CD8-positive, alpha-beta T cell (primary cell): ENCODE measurements at places on chromosomes 3 and 15.

- DNase-seq = no peak
Observed at GRCh38 chr3:6860954-6861624, at the start of gene GRM7. GRM7 (plus strand) TSS chr3:6861115.

DNA sequence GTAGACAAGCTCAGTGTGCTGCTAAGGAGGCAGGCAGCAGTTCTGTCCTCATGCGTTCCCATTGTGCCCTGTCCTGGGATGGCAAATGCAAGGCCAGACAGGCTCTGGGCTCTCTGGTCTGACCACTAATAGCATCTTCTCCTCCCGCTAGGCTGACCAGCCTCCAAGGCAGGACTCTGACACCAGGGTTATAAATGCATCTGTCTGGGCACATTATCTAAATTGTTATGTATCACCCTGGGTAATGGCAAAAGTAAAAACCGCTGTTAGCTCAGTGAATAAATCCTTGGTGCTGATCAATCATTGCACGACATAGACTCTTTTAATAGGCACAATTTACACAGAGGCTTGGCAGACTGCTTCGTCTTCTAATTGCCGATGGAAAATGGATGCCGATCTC, 85.6 kb downstream of the CLSTN2 start:
- DNase-seq = no peak

GRCh38 chr3:184778426-184779332, 33.3 kb upstream of the VPS8 start:
- no peak for DNase-seq

DNA sequence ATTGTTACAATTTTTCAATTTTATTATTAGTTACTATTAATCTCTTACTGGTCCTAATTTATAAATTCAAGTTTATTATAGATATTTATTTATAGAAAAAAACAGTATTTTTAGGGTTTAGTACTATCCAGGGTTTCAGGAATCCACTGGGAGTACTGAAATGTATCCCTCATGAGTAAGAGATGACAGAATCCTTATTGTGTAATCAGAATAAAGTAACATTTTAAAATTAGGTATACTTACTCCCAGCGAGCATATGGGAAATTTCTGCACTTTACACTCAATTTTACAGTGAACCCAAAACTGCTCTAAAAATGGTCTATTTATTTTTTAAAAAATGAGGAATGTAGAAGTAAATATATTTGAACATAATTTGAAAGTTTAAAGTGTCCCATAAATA, 202.7 kb downstream of the CGGBP1 start:
- no peak for DNase-seq

DNA sequence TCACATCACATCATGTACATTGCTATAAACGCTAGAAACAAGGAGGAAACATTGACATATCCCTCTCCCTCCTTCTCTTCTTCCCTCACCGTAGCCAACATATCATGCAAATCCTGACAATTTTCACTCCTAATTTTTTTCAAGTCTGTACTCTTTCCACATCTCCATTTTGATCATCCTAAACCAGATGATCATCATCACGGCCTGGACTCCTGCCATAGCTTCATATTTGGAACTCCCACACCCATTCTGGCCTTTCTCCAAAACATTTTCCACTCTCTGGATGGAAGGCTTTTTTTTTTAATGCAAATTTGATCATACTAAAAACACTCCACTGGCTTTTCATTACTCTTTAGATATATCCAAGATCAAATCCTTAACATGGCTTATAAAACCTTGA, 248.0 kb upstream of the CNTN3 start:
- no peak for DNase-seq

DNA sequence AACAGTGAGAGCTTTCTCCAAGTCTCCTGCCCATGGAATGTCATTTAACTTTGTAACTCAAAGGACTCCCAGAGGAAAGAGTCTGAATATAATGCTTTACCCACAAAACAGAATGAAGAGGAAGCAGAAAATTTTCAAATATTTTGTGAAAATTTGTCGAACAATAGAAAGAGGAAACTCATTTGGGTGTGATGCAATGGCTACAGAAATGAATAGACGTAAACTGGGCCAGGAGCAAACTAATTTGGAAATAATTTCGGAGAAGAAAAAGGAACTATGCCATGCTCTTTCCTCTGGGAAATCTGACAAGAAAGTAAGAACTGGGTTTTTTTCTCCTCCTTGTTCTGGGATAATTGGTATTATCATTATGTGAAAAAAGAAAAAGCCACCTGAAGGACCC, 11.2 kb upstream of the SUMF1 start:
- no peak for DNase-seq

GRCh38 chr15:77964193-77964592, 113.3 kb downstream of the TBC1D2B start:
- DNase-seq = no peak

- no peak for DNase-seq
Observed at GRCh38 chr3:187401856-187402255, 33.7 kb downstream of the RTP4 start.

GRCh38 chr3:161148832-161149475, 43.8 kb upstream of the B3GALNT1 start:
- DNase-seq = no peak

DNA sequence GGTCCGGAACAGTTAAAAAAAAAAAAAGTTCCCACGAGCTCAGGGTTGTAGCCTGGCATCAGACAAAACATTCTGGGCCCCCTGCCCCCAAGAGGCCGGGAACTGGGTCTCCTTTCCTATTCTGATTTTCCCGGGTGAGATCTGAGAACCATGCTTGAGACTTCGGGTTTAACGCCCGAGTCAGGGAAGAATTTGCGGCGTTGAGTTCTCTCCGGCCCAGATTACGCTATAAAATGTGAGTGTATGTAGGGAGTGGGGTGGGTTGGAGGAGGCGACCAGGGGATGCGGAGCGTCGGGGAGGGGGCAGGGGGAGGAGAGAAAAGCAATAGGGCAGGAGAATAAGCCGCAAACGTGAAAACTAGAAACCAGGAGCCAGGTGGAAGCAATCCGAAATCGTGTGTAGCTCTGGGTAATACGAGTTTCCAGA, 2.7 kb downstream of the ZIC1 start:
- DNase-seq = no peak

- DNase-seq = no peak
Observed at GRCh38 chr15:99686290-99686689, 46.9 kb downstream of the LYSMD4 start.

GRCh38 chr15:67917037-67917436, 77.2 kb upstream of the RNU6-1 start:
- no peak for DNase-seq

DNA sequence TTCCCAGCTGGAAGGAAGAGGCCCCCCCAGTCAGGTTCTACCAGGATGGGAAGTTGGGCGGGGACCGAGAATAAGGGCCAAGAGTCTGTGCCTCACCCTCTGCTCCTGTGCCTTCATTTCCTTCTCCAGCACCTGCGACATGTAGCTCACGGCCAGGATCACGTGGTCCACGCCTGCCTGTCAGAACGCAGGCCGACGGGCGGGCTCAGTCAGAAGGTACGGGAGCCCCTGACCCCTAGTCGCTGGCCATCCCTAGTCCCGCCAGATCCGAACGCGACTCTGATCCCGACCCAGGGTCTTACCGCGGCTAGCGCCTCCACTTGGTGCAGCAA, 489 bp downstream of the GMPPB start:
- DNase-seq = peak; percentile 66

DNA sequence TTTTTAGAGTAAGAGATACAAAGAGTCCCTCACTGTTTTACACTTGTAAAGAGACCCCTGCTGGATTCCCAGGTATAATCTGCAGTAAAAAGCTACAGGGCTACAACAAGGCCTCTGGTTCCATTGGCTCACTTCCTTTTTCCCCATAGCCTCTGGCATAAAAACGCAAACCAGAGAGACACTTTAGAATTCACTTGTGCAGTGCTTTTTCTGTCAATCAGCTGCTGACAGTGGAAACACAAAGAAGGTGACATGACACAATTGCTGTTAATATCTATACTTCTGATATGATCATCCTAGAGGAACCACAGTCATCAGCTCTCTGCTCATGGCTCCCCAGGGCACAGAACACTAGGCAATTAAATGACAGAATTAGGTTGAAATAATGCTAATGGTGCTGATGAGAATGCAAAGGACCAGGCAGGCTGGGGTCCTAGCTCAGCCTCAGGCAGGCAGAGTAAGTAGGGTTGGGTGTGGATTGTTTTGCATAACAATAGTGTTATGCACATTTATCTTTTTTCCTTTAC, 667.9 kb upstream of the CFAP20DC start:
- DNase-seq = no peak

GRCh38 chr3:78690766-78691165, 1077.0 kb downstream of the ROBO1 start:
- no peak for DNase-seq

DNA sequence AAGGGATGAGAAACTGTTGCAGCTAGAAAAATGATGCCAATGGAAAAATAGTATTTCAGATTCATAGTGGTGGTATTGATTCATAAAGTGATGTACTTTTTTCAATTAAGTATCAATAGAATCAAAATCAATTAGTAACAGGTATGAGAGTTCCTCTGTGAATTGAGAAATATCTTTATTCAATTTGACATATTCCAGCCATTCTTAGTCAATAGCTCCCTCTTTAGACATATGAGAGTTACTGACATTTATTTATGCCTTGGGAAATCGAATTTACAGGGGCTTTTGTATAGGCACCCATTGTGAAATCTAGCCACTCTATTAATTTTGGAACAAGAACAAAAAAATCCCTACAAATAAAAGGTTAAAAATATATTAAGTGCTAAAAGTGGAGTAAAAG, 386.9 kb upstream of the CNTN3 start:
- no peak for DNase-seq

DNA sequence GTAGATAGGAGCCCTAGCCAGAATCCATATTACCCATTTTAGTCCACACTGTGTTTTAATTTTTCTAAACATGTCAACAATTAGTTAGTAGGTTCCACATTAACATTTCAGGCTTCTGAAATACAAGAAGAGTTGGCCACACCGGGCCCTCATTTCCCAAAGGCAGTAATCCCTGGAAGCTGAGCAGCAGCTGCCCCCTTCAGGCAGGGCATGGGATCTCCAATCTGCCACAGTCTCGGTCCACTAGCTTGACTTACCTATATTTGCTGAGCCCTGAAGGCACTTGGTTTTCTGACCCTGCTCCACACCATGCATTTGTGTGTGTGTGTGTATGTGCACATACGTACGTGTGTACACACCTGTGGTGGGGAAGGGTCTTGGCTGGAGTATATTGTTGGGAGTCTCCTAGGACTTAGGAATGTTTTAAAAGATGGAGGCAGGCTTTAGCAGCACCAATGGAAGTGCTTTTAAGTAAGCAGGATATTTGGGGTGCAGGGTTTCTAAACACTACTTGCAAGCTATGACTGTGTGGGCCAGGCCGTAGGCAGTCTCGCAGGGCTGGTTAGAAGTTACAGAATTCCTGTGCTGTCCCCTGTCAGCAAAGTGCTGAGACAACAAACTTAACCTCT, 71.2 kb upstream of the SOX14 start:
- DNase-seq = no peak

- no peak for DNase-seq
Observed at GRCh38 chr15:41940441-41940857, 31.9 kb downstream of the EHD4 start.

- DNase-seq = no peak
Observed at GRCh38 chr3:4990069-4990468, 10.8 kb downstream of the BHLHE40 start.

- peak; percentile 56 for DNase-seq
Observed at GRCh38 chr15:89647191-89647851, 7.9 kb downstream of the KIF7 start.

DNA sequence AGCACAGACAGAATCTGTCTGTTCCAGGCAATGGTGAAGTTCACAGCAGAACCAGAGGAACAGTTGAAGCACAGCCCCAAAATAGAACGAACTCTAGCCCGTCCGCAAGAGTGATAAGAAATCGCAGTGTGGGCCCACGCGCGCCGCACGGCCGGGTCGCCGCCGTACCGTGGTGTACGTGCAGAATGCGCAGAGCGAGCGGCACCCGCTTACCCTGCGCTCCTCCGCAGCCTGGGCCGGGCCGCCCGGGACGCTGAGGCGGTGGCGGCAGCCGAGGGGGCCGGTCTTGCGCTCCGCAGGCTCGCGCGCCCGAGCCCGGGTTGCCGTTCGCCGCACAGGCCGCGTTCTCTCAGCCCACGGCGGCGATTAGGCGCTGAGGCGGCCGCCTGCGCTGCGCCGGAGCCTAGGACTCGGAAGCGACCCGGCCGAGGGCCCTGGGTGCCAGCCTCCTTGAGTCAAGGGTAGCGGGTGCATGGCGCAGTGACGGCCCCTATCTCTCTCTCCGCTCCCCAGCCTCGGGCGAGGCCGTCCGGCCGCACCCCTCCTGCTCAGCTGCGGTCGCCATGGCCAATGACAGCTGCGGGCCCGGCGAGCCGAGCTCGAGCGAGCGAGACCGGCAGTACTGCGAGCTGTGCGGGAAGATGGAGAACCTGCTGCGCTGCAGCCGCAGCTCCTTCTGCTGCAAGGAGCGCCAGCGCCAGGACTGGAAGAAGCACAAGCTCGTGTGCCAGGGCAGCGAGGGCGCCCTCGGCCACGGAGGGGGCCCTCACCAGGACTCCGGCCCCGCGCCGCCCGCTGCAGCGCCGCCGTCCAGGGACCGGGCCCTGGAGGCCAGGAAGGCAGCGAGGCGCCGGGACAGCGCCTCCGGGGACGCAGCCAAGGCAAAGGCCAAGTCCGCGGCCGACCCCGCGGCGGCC, 20.5 kb downstream of the WDR73 start:
- peak; percentile 58 for DNase-seq

- no peak for DNase-seq
Observed at GRCh38 chr3:160180581-160181216, 44.5 kb upstream of the C3orf80 start.

- DNase-seq = peak; percentile 38
Observed at GRCh38 chr3:193605876-193606275, 12.9 kb downstream of the OPA1 start.

GRCh38 chr3:173893835-173894234, 496.3 kb downstream of the NLGN1 start:
- no peak for DNase-seq

DNA sequence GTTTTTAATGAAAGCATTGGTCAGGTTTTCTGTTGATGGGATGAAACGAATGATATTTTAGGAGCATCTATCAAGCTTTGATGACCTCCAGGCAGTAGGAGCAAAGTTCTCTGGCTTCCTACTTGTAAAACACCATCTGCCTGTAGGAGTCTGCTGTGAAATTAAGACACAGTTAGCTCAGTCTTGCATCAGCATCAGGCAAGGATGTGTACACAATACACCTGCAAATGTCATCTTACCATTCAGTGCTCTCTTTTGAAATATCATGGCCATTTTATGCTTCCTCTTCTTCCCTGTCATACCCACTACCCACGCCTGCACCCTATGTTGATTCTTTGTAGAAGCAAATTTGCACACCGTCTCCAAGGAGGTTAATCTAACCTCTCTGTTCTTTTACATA, 38.2 kb downstream of the B3GALNT1 start:
- no peak for DNase-seq

DNA sequence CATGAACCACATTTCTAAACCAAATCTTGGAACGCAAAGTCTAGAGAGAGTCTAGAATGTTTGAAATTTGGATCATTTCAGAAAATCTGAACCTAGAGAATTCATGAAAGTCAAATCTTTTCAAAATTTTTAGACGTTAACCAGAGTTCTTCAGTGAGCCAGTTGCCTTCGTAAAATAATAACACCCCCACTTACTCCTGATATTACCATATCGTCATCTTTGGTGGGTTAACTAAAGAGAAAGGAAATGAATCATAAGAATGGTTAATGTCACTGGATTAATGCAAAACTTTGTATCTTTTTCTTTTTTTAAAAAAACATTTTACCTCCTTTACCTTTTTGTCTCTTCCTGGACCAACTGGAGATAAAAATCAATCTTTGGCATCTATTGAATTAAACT, 1.2 kb upstream of the ZBED2 start:
- no peak for DNase-seq
